ENCODE measurements at places on chromosomes 3 and 15.

- no peak for DNase-seq
Observed at GRCh38 chr3:158830391-158830790, 28.5 kb downstream of the MFSD1 start.

DNA sequence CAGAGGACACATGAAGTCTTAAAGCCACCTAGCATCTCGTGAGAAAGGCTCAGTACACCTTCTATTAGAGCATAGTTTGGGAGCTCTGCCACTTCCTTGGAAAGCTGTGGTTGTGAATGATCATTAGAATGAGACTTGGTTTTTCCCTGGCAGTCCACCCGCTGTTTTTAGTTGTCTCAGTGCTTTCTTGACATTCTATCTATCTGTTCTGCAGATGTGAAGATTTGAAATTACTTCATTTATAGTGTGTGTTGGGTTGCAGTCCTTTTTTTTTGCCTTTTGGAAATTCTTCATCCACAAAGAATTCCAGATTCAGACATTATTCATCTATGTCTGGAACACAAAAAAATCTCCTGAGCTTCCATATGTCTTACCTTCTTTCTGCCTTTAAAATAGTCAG is 23.7 kb downstream of the PPP2R3A start:
- DNase-seq = no peak

DNA sequence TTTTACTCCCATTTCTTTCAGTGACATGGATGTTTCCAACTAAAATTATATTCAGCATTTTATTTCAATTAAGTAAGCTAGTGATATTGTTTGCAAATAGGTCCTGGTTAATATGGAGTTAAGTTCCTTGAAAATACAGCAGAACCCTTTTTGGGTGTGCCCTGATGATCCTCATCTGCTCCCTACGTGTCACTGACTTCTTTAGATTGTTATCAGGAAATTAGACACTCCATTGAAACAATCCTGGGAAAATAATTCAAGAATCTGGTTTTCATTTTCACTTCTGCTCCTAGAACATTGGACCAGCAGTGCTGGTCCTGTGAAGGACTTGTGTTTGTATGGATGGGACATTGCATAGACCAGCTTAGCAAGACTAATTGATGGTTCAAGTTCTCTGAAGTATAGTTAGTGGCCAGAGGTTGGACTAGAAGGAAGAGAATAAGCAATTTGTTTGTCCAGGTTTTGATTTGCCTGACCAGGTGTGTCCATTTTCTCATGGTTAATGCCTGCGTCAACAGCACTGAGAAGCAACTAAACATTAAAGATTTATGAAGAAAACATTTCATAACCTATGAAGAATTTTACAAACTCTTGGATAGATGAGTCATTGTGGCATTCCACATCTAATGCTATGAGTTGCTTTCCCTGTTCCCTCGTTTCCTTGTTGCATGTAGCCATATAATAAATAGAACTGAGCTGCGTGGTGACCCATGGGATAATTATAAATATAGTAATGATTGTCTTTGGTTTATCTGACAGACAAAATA is 95.8 kb downstream of the ZPLD1 start:
- no peak for DNase-seq

DNA sequence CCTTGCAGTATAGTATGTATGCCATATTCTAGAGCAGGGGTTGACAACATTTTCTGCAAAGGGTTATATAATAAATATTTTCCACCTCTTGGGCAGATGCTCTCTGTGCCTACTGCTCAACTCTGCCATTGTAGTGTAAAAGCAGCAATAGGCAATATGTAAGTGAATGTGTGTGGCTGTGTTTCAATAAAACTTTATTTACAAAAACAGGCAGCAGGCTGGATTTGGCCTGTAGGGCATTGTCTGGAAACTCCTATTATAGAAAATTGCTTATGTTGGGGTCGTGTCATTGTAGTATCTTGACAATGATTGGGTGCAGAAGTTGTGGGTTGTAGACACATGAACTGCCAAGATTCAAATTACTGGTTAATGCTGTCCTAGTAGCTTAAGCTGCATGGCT is 153.6 kb upstream of the CNTN3 start:
- no peak for DNase-seq

DNA sequence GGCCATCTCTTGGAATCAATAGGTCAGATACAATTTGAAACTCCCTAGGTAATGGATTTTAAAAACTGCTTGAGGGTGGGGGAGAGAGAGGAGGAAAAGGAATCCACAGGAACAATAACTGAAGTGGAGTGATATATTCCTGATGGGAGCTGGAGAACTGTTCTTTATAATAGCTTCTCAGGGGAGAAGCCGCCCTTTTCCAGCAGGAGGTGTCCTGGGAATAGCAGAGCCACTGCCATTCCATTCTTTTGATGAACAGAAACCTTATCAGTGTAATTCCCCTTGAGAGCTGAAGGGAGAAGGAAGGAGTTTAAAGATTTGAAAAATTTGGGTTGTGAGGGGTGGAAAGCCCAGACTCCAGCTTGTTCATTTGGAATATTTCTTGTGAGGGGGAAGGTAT is 504.9 kb upstream of the DPH6 start:
- DNase-seq = no peak

DNA sequence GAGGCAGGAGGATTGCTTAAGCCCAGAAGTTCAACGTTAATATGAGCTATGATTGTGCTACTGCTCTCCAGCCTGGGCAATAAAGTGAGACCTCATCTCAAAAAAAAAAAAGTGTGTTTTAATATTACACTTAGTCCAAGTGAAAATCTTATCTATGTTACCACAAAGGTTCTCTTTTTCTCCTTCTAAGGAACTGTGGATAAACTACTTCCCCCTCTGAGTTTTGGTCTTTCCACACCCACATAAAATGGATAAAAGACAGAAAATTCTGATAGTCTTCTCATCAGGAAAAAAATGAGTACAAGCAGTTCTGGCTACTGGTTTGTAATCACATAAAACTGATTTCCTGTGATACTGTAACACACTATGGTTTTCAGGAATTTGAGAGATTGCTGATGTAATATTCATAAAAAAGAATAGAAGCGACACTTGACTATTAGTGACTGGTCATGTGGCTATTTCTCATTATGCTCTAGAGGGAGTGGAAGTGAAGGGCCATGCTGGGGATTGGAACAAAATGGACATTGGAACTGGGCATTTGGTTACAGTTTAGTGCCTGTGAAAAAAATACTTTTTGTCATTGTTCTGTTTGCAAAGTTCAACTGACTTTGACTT is 68.2 kb downstream of the RYR3 start:
- peak; percentile 54 for DNase-seq

DNA sequence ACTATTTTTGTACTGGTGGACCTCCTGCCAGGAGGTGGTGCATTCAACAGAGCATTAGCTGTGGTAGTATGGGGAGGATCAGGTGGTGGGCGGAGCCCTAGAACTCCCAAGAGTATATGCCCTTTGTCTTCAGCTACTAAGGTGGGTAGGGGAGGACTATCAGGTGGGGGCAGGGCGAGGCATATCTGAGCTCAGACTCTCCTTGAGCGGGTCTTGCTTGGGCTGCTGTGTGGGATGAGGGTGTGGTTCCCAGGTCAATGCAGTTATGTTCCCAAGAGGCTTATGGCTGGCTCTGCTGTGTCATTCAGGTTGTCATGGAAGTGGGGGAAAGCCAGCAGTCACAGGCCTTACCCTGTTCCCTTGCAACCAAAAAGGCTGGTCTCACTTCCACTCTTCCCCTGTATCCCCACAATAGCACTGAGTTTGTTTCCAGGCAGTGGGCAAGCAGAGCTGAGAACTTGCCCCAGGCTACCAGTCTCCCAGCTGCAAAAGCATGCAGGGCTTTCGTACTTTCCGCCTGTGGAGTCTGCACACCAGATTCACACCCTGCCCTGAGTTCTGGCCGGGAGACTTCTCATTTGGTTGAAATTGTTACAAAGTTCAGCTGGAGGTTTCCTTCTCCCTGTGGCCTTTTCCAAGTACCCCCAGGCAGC is 93.7 kb upstream of the DPPA4 start:
- DNase-seq = no peak

- DNase-seq = no peak
Observed at GRCh38 chr3:106376016-106376570, 507.3 kb upstream of the CBLB start.

DNA sequence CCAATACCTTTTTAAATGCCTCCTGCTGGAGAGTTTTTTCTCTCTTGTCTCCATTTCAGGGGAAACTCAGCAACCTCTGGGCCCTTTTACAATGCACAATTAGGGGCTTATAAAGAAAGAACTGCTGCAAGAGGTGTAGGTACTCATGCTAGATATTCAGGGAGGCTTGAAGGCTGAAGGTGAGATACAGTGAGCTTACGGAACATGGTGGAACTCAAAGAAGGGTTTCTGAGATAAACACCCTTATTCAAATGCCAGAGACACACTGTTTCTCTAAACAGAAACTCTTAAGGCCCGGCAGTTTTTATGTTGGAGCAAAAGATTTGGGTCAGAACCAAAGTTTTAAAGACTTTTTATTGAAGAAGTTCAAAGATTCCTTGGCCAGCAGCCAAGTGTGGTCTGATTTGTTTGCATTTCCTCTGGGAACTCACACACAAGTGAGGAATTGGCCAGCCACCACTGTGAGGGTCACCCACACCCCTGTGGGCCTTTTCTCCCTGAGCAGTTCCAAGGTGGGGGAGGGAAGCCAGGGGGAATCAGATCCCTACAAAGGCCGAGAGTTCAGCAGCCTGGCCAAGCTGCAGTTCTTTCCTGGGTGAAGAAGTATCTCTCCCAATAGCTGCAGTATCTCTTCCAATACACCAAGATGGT is 47.8 kb downstream of the TNFAIP8L3 start:
- DNase-seq = no peak

- no peak for DNase-seq
Observed at GRCh38 chr3:127204841-127205582, 12.1 kb downstream of the PRR23E start.

- no peak for DNase-seq
Observed at GRCh38 chr3:94175677-94176076, 112.8 kb downstream of the NSUN3 start.

DNA sequence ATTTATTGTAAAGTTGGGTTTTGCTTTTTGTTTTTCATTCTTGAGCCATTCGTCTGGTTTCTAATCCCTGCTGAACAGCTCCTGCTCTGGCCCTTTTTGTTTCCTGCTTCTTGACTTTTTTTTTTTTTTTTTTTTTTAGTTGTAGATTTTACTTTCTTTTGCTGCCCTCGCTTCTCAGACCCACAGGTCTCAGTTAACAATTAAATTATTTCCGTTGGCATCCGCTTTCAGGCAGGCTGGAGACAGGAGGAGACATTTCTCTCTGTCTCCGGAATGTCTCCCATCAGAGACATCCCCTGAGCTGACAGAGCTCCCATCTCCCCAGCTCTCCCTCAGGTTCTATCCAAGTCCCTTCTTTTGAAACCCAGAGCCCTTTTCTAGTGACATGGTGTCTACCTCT is 68.6 kb downstream of the SLC6A6 start:
- no peak for DNase-seq

DNA sequence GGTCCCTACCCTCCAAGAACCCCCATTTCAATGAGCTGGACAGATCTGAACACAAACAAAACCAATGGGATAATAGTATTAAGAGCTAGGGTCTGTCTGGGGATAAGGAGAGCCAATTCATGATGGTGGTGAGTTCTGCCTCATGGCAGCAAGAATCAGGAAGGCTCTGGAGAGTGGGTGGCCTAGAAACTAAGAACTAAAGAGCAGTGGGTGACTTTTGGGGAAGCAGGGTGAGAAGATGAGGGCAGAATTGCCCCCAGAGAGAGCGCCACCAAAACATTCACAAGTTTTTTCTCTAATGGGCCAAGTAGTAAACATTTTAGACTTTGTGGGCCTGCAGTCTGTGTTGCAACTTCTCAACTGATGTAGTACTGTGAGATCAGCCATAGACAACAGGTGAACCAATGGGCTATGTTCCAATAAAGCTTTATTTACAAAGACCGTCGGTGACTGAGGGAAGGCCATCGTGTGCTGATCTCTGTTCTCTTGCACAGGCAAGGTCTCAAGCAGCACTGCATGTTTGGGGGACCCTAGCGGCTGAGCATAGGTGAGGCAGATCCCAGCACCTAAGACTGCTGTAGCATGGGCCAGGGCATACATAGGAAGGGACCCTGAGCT is 225.5 kb upstream of the ST8SIA2 start:
- no peak for DNase-seq

- no peak for DNase-seq
Observed at GRCh38 chr3:143352850-143353550, 233.4 kb downstream of the CHST2 start.

DNA sequence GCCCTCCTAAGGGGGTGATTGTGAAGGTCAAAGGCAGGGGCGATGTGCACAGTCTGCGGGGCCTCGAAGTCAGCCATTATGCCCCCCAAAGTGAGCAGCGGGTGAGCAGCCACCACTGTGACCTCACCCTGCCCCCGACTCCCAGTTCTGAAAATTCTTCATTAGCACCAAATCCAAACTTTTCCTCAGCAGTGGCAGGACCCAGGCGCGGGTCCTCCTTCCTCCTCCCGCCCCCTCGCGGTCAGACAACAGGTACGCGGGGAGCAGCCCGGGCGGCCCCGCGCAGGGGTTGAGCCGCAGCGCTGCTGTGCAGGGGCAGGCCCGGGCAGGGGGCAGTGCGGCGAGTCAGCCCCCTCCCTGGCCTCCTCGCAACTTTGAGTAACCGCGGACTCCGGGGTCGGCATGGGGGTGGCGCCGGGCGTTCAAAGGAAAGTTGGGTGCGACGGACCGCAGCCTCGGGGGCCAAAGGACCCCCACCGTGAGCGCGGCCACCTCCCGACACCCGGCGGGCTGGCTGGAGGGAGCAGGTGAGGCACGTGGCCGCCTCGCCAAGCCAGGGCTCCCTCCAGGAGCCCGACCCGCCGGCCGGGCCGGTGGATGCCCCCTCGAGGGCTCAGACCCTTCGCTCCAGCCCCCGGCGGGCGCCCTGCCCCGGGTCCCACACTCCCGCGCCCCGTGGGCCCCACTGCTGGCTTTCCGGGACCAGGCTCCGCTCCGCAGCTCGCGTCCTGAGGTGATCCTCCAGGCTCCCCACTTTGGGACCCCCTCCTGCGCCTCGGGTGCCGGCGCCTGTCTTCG is 49.4 kb upstream of the CCDC174 start:
- DNase-seq = peak; percentile 10
